IPS DF 6.9 (cell line): ENCODE measurements at places on chromosomes 3 and 15.
A peak's percentile ranks its signal among the peaks of the same experiment; 100 is the strongest.

- DNase-seq = no peak
Observed at GRCh38 chr15:80483725-80484161, 79.6 kb downstream of the ARNT2 start.

- DNase-seq = no peak
Observed at GRCh38 chr3:114171677-114172076, 7.2 kb downstream of the DRD3 start.

DNA sequence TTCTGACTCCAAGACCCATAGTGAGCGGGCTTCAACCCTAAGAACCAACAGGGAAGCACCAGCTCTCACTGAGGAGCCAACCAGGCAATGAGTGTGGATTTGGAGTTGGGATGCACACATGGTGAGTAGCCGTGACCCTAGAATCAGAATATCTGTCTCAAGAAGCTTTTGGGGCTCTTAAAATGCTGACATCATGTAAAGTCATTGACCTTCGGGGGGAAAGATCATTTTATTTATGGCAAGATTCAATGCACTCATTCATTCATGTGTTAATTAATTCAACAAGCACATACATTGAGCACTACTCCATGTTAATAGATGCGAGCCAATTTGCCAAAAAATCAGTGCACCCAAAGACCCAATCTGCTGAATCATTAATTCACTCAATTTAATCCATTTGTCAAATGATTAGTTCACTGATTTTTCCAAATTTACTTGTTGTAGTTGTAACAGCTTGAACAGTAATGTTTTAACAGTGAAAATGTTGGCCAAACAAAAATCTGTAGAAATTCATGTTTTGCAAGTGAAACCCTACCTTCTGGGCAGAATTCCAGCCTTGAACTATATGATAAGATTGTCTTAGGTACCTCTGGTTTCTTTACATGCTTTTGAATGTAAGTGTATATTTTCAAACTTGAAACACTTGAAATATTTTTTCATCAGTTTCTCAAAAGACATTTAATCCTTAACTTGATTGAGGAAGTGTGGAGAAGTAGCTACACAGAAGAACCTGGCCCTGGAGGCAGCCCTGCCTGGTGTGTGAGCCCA lies 29.8 kb upstream of the LACTB start:
- DNase-seq = no peak

- no peak for DNase-seq
Observed at GRCh38 chr3:195115600-195116406, 155.2 kb downstream of the XXYLT1 start.

DNA sequence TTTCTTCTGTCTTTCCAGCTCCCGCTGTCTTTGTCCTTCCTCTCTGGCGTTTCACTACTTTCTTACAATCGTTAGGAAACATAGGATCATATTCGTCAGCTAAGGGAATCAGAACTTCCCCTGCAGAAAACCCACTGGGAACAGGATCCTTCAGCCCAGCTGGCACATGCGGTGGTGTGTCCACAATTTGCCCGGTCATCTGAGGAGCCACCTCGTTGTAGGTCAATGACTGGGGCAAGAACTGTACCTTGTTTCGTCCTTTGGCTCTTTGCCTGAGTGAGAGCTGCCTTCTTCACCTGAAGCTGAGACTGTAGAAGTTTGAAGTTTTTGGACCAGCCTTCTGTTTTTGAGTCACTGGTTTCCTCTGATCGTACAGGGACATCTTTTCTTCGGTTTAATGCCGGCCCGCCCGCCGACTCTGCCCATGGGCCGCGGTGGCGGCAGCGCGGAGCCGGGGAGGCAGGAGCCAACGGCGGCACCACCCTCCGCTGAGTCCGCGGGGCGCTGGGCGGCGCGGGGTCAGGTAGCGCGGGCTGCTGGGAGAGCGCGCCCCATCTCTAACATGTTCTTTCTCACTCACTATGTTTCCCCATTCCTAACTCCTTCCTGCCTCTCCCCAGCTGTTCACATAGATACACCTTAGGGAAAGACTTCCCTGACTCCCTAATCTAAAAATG lies 214.1 kb upstream of the NANOGP8 start:
- DNase-seq = no peak

DNA sequence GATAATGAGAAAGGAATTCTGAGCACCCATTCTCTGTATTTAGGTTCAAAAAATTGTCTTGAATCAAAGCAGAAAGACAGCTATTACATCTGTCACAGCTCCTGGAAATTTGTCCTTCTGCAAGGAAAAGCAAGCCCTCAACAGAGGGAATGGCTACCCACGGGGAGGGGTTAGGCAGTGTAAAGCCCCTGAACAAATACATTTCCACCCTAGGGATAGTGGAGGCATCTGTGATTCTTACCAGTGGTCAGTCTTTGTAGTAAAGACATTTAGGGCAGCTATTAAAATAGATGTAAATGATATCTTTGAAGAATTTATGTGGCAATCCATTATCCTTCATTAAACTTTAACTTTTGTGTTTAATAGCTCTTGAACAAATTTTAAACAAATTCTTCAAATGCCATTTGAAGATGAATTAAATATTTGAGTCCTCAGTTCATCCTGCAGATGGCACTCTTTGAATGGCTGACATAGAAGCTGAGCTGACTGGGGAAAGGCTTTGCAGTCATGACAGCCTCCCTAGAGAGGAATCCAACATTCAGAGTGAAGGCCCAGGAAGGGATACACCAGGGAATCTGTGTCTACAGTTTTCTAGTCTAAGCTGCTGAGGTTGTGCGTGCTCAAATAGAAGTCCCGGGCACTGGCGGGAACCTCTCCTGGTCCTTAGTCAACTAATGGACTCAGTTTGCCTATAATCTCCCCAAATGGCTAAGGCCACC lies 359.7 kb upstream of the ROPN1 start:
- peak; percentile 27 for DNase-seq
